ENCODE measurements at places on chromosomes 1 and 21.

DNA sequence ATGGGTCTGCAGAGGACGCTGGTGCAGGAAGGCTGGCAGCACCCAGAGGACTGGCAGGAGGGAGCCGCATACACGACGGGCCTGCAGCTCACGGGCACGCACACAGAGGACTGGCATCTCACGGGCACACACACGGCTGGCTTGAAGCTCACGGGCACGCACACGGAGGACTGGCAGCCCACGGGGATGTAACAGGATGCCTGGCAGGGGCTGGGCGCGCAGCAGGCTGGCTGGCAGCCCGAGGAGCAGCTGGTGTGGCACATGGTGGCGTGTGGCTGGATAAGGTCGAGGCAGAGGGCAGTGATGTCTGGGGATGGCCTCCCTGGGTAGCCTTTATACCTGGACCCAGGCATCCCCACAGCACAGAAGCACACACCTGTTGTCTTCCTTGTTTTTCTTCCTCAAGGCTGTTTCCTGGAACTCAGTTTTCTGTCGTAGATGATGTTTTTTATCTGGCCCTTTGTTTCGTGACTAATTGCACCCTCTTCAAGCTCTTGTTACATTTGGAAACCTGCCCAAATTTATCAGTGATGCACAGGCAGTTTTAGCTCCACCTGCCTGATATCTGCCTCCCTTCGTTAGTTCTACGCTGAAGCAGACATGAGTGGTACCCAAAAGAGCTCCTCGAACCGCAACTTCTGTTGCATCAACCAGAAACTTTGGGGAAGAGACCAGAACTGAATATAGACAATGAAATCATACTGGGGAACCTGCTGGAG lies at the start of gene KRTAP12-1:
KRTAP12-1 (minus strand) TSS at position 303 of the 719 bp plus-strand sequence; CDS start at position 263, 40 bp downstream.
- DNase-seq: no peak

- DNase-seq: no peak
Measured at GRCh38 chr1:226584164-226584563, 35.6 kb downstream of the STUM start.

DNA sequence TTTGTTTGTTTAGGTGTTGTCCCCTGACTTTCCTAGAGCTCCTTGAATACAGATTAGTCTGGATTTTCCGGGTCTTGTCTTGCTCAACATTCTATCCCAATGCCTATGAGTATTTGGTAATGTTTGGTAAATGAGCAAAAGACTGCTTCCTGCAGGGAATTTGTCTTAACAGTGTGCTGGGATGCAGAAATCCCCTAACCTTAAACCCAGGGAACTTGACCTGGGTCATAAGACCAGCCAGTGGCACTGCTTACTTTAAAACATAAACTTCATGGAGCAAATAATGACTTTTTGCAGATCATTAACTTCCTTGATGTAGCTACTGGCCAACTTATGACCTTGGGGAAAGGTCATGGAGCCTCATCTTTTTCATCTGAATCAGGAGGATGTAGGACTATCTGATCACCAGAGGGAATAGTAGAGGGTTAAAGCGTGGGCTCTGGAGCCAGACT lies 27.2 kb downstream of the TCEANC2 start:
- no peak for DNase-seq

DNA sequence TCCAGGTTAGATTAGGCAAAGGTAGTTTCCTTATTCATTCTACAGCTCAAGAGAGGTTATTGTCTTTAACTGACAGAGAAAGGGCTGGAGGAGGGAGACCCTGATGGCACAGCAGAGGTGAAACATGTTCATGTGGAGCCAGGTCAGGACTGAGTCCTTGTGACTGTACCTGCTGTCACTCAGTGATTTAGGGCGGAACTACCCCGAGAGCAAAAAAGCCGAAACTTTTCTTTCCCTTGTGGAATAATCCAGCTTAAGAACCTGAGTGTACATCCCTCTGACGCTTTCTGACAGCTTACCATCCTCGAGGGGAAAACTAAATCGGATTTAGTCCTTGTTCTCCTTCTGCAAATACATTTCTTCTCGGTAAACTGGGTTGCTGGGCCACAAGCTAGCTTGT lies 273.2 kb downstream of the BACH1 start:
- DNase-seq: no peak

DNA sequence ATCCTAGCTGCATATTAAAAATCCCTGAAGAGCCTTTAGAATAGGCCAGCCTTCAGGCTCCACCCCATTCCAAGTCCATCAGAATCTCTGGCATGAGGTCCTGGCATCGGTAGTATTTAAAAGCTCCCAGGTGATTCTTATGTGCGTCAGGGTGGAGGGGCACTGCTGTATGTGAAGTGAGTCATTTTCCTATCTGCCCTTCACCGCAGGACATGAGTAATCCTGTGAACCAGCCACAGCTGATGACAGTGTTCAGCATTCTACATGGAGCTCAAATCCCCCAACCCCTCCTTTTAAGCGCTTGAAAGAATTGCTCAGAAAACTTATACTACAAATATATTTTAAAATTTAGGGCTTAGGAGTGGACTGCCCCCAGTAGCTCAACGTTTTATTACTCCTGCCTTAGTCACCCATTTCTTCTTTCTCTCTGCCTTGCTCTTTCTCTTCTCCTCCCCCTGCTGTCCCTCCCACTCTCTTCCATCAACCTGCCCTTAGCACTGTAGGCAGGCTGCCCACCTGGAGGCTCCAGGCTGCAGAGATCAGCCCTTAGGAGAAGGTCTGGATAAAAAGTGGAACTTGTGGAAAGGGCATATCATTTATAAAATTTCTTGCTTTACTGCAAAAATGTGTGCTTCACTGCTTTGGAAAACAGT lies 73.8 kb upstream of the ZNF281 start:
- peak; percentile 66 for DNase-seq

GRCh38 chr1:161705537-161705936 lies 1.5 kb upstream of the FCRLA start:
- DNase-seq: no peak

GRCh38 chr1:150545486-150546032 lies 3.6 kb upstream of the ADAMTSL4 start:
- DNase-seq: no peak

DNA sequence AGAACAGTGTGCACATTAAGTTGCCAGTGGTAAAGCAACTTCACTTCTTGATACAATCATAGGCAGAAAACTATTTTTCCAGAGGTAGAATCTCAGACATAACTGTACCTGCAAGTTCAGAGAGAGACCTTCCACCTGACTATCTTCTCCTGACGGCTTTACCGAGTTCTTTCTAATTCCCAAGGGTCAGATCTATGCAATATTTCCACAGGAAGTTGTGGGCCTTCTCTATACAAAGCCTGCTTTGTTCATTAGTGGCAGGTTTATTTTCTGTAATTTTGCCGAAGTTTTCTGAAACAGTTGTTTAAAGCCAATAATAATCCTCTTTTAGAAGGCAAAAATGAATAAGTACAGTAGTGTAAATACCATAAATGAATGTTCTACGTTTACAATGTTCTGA lies 58.2 kb upstream of the RCC1 start:
- no peak for DNase-seq

DNA sequence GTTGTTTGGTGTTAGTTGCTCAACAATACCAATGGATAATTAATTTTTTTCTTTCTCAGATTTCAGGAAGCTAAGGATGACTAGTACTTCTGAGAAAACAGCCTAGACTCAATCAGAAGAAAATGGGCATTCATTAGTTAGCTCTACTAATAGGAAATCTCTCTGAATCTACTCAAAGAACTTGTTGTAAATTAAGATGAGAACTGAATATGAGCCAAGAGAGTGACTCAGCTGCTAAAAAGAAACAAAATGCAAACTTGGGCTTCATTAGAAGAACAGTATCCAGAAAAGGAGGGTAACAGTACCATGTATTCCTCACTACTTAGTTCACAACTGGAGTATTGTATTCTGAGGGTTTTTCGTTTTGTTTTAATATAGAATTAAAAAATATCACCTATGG lies 12.5 kb downstream of the FOXJ3 start:
- DNase-seq: no peak

DNA sequence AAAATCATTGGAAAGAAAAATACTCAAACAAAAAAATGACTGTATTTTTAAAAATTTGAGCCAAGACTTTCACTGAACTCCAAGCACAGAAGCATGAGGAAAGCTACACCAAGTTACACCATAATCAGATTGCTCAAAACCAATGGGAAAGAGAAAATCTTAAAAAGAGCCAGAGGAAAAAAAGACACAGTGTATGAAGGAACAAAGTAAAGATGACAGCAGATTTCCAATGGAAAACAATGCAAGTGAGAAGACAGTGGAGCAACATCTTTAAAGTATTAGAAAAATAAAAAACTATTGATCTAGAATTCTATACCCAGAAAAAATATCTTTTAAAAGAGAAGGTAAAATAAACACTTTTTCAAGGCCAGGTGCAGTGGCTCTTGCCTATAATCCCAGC lies 147.8 kb upstream of the ZBTB40 start:
- no peak for DNase-seq

DNA sequence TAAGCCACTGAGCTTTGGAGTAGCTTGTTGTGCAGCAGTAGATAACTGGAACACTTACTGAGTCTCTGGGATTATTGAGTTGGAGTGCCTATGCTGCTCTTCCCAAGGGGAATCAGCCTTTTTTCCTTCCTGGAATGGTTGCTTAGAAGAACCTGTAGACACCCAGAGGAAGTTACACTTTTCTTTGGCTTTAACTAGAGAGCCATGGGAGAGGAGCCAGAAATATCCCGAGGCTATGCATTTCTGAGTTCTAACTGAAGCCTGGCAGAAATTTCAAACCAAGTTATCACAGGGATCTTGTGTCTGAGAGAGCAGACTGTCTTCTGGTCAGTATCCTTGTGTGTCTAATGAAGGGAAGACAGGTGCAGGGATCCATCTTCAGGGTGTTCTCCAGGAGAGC lies 28.3 kb downstream of the LAMC1 start:
- no peak for DNase-seq

GRCh38 chr1:71269818-71270217 lies 189.0 kb upstream of the ZRANB2 start:
- DNase-seq: no peak

DNA sequence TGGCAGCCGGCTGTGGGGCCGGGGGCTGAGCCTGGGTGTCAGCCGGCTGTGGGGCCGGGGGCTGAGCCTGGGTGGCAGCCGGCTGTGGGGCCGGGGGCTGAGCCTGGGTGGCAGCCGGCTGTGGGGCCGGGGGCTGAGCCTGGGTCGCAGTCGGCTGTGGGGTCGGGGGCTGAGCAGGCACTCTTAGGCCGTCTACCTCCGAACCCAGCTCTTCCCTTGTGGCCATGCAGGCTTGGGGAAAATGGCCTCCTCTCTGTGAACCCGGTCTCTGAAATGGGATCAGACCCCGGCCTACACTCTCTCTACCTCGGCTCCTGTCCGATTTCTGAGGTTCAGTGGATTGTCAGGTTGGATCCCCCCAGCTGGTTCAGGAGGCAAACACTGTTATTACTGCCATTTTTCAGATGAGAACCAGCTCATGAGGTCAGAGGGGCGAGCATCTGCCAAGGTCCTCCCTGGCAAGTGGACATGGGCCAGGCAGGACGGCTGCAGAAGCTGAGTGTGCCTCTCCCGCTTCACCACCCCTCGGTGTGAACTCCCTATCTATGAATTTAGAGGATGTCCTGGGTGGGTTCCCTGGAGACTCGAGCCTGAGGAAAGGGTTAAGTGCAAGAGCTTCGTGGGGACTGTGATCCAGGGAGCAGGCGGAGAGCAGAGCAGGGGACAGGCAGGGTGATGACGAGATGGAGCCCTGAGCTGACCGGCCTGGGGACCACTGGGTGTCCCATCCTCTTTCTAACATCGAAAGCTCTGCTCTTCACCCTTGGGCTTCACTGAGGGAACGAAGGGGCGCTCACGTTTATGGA lies 10.9 kb upstream of the COL18A1 start:
- no peak for DNase-seq

GRCh38 chr1:228754646-228755268 lies 19.5 kb downstream of the RHOU start:
- no peak for DNase-seq

DNA sequence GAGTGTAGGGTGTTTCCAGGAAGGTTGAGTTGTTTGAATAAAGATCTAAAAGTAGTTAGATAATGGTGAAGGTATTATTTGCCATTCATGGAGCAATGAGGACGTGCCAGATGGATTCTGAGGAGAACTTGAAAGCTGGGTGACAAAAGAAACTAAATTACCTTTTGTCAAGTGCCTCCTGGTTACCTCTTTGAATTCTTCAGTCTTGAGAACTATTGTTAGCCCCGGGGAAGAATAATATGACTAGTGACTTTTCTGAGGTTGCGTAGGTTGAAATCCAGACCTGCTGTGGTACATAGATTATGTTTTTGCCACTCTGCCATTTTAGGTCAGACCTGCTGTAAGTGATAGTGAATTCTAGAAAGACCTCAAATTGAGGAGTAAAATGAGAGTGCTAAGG lies 11.5 kb downstream of the LAMC1 start:
- no peak for DNase-seq

- DNase-seq: no peak
Measured at GRCh38 chr1:149931212-149931790, 3.7 kb upstream of the SF3B4 start.

DNA sequence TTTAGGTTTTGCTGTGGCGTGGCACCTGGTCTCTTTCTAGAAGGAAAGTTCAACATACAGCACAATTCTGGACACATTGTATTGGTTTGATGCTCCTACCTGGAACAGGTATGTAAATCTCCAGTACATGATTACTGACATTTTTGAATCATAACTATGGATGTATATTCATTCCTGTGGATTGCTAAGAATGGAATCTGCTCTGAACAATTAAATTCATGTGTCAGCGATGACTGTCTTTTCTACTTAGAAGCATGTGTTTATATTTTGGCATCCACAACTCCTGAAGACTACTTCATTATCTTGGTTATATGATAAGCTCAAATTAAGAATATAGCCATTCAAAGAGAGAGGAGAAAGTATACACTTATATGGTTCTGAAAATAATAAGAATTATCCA lies 291.8 kb downstream of the CHRM3 start:
- no peak for DNase-seq

DNA sequence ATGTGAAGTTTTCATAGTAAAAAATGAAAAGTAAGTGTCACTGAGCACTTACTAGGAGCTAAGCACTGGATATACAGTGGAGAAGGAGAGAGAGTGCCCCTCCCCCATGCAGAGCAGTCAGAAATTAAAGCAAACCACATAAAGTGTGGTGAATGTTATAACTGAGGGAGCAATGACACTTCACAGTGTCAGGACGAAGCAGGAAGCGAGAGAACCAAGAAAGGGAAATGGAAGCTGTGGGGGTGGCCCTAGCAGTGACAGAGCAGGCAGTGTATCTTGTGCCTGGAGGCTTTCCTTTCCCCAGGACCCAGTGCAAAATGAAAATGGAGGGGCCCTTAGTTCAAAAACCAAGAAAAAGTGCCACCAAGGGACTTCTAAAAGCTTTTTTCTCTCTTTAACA lies 21.5 kb upstream of the RCAN3 start:
- peak; percentile 58 for DNase-seq

DNA sequence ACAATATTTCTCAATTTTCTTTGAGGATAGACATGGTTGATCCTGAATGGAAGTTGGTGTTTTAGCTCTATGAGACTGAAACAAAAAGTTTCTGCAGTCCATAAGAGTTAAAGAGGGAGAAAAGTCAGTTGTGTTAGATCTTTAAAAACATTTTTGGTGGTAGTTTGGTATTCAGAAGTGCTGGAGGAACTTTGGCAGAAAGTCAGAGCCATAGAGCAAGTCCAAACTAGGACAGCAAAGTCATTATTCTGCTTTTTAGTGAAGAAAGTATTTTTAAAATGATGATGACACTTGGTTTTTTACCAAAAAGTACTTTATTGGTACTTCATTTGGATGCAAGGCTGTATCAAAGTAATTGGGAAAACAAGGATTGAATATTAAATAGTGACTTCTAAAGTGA lies 41.8 kb downstream of the FNBP1L start:
- DNase-seq: no peak
